ENCODE measurements at places on chromosomes 1 and 21.

DNA sequence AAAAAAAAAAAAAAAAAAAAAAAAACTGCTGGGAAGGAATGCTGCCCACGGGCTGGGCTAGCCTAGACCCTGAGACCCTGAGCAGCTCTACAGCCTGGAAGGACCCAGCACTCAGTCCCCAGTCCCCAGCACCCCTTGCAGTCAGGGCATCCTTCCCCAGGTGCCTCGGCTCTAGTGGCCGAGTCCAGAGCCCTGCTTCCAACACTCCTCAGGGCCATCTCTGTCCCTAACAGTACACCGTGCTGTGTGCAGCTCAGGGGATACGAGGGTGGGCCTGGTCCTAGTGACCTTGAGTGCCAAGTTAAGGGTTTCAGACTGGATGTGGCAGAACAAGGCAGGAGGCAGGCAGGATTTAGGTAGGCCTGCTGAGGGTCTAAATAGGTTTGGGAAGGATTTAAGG is 50.2 kb upstream of the LRP8 start:
- no peak for DNase-seq

GRCh38 chr1:33438364-33439160 is 7.7 kb upstream of the PHC2 start:
- no peak for DNase-seq

GRCh38 chr1:38818175-38818976 is 41.2 kb downstream of the RRAGC start:
- DNase-seq, result peak; percentile 26

- no peak for DNase-seq
Measured at GRCh38 chr1:119219711-119220110, 79.3 kb upstream of the WARS2 start.

DNA sequence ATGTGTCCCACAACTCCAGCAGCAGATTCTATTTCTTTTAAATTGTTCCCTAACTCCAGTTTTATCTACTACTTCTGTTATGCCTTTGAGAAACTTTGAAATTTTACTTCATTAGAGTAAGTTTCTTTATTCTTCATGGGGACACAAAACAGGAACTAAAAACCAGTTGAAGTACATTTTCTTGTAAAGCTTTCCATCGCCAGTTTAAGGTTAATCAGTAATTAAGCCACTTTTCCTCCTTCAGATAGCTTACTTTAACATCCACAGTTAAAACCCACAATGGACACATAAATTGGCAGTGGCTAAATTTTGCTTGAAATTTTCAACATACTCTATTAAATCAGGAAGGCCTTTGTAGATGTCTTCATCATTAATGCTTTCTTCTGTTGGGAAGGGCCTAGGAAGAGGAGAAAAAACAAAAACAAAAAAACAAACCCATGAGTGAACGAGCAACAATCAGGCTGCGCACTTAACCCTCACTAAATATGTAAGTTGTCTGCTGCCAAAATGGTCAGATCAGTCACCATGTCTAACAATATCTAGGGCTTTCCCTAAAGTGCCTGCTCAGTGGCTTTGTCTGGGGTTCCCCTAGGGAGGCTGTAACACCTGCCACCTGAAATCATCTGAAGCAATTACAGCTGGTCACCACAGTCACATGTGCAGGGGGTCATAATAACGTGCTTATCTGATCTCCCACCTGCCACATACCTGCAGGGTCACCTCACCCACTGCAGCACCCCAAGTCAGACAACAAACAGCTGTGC is 187.9 kb downstream of the VAV3 start:
- DNase-seq, result no peak

- no peak for DNase-seq
Measured at GRCh38 chr1:6016191-6016865, 24.1 kb upstream of the NPHP4 start.

DNA sequence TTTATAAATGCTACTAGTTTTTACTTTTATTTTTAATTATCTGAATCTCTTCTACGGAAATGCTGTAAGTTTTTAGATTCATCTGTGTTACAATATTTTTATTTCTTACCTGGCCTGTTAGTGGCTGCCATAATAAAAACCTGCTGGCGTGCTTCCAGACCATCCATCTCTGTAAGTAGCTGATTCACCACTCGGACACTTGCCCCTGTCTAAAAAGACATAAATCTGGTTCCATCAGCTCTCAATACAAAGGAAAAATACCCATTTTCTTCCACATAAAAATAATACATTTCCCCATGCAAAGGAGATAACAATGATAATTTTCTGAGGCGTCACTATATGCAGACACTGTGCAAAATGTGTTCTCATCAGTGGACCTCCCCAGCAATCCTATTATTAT is 62.0 kb downstream of the NVL start:
- DNase-seq, result no peak

- DNase-seq, result no peak
Measured at GRCh38 chr1:169528215-169529067, 42.7 kb upstream of the SLC19A2 start.

DNA sequence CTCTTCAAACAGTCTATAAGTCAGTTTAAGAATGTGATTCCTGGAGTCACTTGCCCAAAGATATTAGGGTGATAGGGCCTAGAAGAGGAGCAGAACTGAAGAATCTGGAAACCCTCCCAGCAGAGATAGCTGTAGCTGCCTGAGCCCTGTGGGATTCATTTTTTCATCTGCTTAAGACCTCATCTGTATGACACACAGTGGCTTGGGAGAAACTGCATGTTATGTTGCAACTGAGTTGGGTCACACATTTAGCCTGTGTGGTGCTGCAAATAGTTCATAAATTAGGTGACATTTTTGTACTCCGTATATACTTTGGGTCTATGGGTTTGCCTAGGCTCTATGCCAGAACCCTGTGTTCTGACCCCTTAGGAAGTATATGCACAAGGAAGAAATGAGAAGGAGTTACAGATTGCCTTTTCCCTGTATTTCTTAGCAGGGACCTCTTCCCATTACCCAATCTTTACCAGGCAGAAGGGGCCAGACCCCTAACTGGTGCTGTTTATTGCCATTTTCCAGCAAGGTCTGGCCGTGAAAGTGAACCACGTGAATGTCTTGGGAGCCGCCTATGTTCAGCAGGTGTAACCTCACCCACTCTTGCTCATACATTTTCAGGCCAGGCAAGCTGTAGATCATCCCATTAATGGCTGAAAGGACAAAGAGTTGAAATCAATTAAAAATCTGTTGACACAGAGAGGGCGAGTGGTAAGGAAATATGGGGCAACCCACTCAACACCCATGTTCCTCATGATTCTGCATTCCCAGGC is 41.9 kb upstream of the SLC19A2 start:
- DNase-seq, result no peak

- no peak for DNase-seq
Measured at GRCh38 chr1:169959686-169960085, 66.0 kb upstream of the SCYL3 start.

GRCh38 chr1:117809764-117810163 is 119.7 kb downstream of the GDAP2 start:
- DNase-seq, result no peak

DNA sequence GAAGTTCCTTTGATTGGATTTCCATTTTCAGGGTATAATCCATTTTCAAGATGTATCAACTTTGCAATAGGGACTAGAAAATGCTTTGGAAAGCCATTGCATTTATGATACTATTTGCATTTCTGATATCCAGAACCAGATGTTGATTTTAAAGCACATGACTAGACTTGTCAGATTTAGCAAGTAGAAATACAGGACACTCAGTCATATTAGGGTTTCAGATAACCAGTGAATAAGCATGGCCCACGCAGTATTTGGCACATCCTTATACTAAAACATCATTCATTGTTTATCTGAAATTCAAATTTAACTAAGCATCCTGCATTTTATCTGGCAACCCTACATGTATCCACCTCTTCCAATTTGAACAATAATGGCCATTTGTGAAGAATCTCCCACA is 113.3 kb upstream of the DPT start:
- no peak for DNase-seq
